ENCODE measurements at places on chromosomes 3 and 15.

- DNase-seq: no peak
Measured at GRCh38 chr15:41903782-41904181, 9.9 kb upstream of the SPTBN5 start.

- DNase-seq: no peak
Measured at GRCh38 chr15:47258521-47258920, 458.8 kb upstream of the SEMA6D start.

GRCh38 chr15:91291673-91292072, 191.6 kb downstream of the SV2B start:
- no peak for DNase-seq

GRCh38 chr15:57503911-57504598, 87.6 kb upstream of the MYZAP start:
- no peak for DNase-seq

GRCh38 chr3:47097864-47098263, 66.0 kb downstream of the SETD2 start:
- no peak for DNase-seq

DNA sequence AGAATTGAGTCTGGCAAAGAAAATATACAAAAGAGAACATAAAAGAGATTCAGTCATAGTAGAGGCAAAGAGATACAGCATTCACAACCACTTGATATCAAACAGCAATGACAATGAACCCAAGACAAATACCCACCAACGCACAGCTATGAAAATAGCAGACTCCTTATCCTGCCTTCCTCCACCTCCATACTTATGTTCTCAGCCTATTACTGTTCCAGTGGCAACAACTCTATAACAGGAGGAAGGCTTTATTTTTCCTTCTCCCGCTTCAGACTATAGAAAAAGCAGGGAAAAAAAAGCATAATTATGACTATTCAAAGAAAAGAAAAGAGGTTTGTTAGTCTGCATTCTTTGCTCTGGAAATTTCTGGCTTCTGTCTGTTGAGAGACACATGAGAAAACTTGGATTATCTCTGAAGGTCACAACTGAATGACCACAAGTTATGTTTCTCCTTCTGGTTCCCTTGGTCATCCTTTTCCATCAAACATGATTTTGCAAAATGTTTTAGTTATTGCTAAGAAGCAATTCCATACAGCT, 81.2 kb upstream of the PLXND1 start:
- DNase-seq: no peak

DNA sequence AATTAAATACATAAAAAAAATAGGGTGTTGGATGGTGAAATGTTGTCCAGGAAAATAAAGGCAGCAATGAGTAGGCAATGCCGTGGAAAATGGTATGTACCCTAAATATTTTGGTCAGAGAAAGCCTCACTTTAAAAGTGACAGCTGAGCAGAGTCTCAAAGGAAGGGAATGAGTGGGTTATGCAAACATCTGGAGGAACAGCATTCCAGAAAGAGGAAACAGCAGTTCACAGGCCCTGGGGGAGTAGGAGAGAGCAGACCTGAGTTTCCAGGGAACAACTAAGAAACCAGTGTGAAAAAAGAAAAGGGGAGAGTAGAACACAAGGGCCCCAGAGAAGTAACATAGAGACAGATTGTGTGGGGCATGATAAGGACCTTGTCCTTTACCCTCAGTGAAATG, 230.0 kb upstream of the CNTN3 start:
- no peak for DNase-seq

DNA sequence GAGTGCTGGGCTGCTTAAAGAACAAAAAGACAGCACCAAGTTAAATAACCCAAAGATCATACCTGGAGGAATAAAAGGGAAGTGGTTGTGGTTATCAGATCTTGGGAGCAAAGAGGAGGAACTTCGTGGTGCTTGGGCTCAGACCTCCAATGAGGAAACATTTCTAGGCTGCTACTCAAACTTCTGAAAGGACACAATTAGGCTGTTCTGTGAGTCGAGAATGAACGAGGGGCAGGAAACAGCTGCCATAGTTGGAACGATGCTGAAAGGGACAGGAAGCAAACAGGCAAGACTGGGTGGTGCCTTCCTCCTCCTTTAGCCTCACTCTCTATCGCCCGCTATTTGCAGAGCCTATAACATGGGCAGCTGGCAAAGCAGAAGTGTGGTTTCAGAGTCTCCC, 276.3 kb upstream of the ARRDC4 start:
- no peak for DNase-seq

- no peak for DNase-seq
Measured at GRCh38 chr15:30929064-30929669, 25.5 kb downstream of the FAN1 start.

DNA sequence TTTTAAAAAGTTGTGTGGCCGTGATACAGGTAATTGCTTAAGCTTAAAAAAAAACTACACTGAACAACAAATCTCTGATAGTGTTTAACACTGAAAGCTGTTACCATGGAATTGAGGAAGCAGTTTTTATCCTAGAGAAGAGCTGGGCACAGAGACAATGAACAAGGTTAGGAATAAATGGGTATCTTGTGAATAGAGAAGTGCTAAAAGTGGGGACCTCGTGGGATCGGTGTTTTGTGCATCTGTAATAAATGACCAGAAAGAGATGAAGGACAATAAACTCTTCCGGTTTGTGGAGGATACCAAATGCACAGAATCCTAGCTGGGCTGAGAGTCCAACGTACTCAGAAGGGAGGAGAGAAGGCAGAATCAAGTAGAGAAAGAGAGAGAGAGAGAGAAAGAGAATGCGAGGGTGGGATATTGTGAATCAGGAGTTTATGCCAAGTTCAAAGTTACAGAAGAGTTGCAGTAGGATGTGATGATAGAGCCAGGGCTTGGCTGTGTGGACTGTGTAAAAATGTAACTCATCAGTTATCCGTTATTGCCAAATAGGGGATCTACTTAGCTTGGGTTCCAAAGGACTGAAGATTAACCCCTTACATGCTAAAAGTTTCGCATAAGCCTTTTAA, 148.9 kb downstream of the IL20RB start:
- no peak for DNase-seq

- no peak for DNase-seq
Measured at GRCh38 chr3:182331341-182331740, 462.0 kb upstream of the ATP11B start.

DNA sequence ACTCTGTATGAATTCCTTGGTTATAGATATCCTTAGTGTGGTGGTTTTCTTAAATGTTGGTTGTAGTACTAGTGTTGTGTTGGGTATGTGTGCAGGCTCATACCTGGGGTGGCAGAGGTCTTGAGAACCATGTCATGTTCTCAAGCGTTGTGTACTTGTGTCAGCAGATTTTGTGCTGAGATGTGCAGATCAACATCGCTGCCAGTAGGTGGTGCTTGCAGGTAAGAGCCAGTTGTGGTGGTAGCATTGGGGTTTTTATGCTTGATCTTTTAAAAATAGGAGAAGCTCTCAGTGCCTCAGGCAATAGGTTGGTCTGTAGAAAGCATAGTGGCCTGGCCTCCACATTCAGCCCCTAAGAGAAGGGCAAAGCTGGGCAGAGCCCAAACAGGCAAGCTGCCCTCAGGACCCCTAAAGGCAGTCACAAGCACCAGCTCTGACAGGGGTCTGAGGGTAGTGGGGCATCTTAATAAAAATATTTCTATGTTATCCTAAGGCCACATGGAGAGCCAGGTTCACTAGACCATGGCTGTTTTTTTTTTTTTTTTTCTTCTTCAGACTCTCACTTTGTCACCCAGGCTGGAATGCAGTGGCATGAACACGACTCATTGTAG, 164.0 kb downstream of the IL20RB start:
- no peak for DNase-seq

GRCh38 chr3:58013099-58013498, 4.9 kb downstream of the FLNB start:
- DNase-seq: no peak

GRCh38 chr3:17479681-17480405, 262.6 kb downstream of the TBC1D5 start:
- no peak for DNase-seq

- no peak for DNase-seq
Measured at GRCh38 chr3:142947352-142947751, 16.1 kb downstream of the PAQR9 start.

DNA sequence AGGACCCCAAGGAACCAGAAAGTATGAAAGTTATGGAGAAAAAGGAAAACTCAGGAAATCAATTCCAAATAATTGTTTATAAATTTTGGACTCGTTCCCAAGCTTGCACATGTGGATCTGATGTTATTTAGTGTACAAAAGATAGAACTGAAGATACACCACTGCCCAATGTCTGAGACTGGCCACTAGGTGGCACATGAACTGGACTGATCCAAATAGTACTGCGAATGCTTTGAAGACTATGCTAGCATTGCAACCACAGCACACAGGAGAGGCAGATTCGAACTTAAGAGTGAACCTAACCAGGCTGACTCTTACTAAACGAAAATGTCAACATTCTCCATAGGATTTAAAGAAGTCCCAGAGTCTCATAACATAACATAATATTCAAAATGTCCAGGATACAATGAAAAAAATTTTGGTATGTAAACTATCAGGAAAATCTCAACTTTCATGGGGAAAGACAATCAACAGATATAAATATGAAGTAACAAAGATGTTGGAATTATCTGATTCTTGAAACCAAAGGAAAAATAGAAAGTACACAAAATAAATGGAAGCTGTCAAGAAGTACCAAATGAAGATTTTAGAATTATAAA, 596.7 kb downstream of the FGF12 start:
- no peak for DNase-seq

All from activated T-helper 1 cell treated with Interleukin-2 at 50 U/mL for 16 hours (primary cell).